ENCODE measurements at places on chromosomes 7 and 10. TPM values are rescaled to one million over a fixed set of nuclear protein-coding genes. Genes with fewer than 3 reads are reported as not detected.

DNA sequence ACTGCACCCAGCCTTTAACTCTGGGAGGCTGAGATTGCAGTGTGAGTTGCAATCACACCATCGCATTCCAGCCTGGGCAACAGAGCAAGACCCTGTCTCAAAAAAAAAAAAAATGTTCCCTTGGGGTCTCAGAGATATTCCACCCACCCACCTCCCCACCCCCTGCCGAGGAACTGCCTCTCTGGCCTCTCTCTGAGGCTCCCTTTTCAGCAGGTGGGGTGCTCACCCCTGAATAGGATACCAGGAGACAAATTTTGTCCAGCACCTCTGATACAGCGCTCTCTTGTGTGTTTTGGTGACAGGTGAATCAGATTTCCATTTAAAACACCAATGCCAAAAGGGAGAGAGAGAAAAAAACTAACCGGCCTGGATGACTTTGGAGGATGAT lies 92.6 kb upstream of the KIF5B start:
- DNase-seq: no peak

DNA sequence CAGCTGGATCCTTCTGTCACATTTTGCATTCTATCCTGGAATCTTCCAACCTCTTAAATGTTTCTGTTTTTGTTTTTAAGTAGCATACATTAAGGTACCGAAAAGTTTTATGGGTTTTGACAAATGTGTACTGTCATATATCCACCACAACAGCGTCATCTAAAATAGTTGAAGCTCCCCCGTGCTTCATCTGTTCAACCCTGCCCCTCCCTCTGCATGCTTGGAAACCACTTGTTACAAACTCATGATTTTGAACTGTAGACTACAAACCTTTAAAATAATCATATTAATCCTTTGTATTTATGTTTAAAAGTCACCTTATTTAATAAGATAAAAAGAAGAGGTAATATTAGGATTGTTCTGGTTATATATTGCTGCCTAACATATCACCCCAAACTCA lies 182.8 kb upstream of the SMIM30 start:
- no peak for DNase-seq

DNA sequence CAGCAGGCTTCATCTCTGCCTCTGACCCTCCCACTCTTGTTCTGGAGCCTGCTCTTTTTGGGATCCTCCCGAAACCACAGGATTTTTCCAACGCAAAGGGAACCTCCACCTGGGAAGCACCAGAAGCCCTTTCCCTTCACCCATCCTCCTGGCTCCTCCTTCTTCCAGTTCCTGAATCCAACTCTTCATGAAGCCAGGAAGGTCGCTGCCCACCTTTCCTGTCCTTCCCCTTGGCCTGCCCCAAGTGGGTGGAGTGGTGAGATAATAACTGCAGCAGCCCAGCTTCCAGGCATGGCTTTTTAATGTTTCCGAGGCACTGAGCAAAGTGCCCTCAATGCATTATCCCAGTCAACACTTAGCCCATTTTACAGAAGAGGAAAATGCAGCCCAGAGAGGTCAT lies 70.8 kb upstream of the EEPD1 start:
- no peak for DNase-seq

DNA sequence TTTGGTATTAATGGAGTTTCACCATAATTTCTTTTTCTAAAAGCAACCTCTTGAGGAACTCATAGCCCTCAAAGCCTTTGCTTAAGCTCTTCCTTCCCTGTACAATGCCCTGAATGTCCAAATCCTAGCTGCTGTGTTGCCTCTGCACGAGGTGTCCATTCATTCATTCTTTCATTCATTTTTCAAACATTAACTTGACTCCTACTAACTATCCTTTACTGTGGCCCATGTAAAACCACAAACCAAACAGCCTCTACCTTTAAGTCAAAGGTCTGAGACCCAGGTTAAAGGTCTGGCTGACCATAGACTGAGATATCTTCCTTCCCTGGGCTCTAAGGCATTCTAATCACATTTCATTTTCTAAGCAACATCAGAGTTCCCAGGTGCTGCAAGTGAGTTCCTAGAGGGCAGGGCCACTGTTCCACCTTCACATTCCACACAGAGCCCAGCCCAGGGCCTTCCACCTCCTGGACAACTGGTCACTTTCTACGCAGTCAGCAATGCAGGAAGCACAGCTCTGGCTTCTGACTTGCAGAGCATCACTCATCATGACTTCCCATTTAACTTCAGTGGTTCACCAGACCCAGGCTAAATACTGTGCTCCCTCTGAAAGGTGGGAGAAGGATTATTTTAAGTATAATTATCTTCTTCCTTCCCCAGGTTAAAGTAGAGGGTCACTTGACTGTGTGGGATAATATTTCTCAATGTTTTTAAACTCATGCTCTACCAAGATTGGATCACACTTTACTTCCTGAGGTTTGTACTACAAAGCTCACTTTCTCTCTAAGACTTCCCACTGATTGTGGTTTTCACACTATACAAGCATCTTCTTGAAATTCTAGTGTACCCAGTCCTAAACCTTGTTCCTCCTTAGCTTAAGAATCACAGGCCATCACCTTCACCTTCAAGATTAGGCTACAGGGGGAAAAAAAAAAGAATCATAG lies 19.1 kb downstream of the ATXN7L1 start:
- DNase-seq: no peak

DNA sequence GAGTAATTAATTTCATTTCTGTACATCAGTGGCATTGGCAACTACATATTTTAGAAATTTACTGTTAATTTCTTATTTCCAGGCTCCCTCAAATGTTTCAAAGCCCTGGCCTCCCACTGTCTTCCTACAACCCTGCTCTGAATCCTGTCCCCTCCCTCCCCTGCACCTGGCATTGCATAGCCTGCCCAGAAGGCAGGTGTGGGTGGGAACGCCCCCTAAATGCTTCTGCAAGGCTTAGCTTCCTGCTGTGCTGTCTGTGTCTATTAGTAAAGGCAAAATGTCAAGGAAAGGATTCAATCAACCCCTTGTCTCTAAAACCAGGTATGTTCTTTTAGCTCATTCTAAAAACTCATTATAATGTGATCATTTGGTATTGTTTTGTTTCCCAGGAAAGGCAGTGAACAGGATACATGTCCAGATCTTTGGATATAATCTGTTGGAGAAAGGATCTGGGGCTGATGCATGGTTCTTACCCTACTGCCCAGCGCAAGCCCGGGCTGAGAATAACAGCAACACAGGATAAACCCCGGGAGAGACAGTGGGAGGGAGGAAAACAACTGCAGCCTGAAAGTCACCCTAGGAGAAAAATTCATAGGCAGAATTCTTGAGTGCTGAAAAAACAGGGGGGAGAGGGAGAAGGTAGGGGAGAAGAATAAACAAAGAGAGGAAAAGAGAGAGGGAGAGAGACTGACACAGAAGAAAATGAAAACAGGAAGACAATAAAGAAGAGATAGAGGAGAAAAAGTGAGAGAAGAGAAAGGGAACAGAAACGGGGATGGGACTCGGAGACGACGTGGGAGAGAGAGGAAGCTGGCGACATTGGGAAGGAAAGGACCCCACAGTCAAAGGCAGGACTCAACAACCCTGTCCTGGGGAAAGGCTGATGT lies 589 bp downstream of the ZNF488 start:
- no peak for DNase-seq

- DNase-seq: no peak
Measured at GRCh38 chr7:82926477-82926876, 236.2 kb downstream of the PCLO start.

- no peak for DNase-seq
Measured at GRCh38 chr7:17554341-17555015, 256.0 kb downstream of the AHR start.

DNA sequence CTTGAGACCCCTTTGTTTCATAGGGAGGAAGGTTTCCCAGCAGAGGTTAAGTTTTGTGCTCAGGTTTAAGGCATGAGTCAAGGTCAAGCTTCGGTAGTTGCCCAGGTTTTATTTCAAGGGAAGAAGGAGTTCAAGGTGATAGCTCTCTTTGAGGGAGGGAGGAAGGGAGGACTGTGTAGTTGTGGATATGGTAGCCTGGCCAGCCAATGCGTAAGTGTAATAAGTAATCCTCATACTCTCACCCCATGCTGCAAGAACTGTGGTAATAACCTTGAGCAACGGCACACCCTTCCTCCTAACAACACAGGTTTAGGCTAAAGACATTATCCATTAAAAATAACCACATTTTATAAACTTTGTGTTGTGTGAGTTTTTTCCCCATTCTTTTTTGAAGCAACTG lies 478.9 kb downstream of the KCNMA1 start:
- DNase-seq: no peak

PAPOLB gene
- not detected for total RNA-seq

PLOD3 gene
- total RNA-seq: 47.4 TPM

OR2A42 gene
- not detected for total RNA-seq
